Amniotic epithelial cell (primary cell): ENCODE measurements at places on chromosomes 5 and 9.

DNA sequence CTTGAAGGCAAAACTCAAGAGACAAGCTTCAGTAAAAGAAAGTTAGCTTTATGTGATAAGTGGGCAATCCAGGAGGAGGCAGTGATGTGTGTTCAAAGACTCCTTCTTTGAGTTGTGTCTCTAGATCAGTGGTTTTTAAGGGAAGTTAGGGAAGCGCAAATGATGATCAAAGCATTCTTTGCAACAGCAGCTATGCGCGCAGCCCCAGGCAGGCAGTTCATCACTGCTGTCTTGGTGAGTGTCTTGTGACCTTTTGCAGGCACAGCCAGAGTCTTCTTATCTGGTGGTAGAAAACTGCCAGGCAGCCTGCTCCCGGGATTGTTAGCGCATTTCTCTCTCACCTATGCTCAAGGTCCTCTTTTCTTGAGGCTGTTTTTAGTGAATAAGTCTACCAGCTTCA, 40.3 kb upstream of the CLK4 start:
- peak; percentile 12 for DNase-seq

DNA sequence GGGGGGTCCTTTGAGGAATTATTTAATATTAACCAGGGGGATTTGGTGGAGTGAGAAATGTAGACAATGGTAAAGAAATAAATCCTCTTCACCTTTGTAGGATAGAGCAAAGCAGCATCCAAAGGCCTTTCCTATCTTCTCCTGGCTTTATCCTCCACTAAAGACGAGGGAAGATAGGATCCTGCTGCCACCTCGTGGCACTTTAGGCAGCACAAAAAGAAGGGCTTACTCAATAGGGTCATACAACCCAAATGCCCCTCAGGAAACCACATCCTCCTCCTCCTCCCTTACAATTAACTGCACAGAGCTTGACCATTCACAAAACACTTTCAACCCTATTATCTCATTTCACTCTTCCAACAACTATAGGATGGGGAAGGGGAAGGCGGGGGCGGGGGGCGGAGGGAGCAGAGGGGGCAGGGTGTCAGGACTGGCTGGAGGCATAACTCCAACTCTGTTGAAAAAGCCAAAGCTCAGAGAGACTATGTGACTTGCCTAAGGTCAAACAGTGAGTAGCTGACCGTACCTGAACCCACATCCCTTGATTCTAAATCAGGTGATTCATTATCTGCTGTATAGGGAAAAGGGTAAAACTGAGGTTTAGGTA, 45.4 kb upstream of the MYOT start:
- peak; percentile 47 for DNase-seq

DNA sequence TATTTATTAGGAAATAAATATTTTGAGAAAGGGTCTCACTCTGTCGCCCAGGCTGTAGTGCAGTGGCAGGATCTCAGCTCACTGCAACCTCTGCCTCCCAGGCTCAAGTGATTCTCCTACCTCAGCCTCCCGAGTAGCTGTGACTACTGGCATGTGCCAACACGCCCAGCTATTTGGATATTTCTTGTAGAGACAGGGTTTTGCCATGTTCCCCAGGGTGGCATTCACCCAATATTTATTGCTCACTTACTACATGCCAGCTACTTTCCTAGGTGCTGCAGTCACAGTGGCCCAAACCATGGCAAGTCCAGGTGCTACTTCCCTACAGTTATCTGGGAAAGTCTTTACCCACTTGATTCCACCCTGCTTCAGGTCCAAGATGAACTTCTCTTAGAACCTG, 8.3 kb upstream of the MED7 start:
- DNase-seq: no peak

DNA sequence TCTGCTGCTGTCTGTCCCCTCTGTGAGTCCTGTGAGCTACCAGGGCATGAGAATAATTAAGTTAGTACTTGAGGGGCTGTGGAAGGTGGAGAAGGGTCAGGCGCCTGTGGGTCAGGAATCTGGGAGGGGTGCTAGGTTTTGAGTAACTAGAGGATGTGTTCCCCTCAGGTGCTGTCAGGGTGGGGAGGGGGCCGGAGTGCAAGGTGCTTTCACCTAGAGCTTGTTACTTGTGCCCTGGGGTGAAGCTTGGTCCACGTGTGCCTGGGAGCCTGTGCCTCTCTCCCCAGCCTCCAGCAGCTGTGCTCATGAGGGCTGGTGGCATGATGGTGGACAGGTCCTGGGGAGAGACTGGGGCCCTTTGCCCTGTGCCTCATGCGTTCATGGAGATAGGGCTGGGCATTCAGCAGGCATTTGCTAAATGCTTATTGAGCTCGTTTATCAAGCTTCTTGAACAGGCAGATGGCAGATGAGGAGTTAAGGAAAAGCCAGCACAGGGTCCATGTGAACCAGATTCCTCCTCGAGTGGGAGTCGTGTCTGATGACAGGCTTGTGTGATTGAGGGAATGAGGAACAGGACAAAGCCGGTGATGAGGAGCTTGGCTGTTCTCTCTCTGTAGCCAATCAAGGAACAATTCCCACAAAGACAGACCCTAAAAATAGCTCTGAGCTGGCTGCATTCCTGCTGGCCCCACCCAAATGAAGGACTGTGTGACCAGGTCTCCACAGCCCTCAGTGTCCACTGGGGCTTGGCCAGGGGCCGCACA, 40.9 kb downstream of the CACNA1B start:
- no peak for DNase-seq

DNA sequence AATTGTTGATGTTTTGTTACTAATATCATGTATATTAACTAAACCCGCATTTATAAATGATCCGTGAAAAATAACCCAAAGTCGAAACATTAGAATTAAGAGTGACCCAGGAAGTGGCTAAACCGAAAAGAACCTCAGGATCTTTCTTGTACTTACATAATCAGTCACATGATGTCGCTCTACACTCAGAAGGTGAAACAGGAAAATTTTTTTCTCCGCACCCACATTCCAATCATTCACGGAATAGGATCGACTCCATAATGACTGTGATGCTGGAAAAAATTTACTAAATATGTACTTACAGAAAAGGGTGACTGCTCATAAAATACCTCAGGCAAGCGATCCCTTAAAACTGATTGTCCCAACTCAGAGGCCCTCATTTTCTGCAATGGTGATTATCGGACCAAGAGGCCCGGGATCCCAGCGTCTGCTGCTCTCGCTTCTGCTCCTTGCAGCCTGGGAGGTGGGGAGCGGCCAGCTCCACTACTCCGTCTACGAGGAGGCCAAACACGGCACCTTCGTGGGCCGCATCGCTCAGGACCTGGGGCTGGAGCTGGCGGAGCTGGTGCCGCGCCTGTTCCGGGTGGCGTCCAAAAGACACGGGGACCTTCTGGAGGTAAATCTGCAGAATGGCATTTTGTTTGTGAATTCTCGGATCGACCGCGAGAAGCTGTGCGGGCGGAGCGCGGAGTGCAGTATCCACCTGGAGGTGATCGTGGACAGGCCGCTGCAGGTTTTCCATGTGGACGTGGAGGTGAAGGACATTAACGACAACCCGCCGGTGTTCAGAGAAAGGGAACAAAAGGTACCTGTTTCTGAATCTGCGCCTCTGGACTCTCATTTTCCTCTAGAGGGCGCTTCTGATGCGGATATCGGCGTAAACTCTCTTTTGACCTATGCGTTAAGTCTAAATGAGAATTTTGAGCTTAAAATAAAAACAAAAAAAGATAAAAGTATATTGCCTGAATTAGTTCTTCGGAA, at the start of gene PCDHA12:
PCDHA12 (plus strand) TSS at position 224 of the 981 bp plus-strand sequence; CDS start at position 389, 165 bp downstream.
- DNase-seq: no peak

DNA sequence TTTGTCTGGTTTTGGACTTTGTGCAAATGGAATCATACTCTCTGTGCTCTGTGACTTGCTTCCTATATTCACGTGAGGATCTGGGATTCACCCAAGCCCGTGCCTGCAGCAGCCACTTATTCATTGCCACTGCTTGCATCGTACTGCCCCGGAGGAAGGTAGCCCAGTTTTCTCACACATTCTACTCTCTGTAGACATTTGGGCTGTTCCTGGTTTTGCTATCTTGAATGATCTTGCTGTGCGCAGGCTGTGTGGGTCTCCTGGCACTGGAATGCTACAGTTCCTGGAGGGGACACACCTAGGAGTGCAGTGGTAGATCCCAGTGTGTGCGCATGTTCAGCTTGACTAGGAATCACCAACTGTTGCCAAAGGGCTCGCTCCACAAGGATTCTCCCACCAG, 99.2 kb upstream of the BOD1 start:
- no peak for DNase-seq

DNA sequence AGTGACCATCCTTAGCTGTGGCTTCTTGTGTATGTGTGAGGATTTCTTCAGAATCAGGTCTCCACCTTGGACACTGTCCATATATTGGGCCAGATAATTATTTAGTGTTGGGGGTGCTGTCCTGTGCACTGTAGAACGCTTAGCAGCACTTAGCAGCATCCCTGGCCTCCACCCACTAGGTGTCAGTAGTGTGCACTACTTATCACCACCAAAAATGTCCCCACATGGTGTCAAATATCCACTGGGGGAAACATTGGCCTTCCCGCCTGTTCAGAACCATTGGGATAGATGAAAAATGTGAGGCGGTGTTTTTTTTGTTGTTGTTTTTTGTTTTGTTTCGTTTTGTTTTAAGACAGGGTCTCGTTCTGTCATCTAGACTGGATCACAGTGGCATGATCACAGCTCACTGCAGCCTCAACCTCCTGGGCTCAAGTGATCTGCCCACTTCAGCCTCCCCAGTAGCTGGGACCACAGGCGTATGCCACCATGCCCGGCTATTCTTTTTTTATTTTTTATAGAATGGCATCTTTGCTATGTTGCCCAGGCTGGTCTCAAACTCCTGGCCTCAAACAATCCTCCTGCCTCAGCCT, 67.7 kb downstream of the TENT4A start:
- DNase-seq: no peak

GRCh38 chr9:126698756-126699155, 85.0 kb downstream of the LMX1B start:
- no peak for DNase-seq

DNA sequence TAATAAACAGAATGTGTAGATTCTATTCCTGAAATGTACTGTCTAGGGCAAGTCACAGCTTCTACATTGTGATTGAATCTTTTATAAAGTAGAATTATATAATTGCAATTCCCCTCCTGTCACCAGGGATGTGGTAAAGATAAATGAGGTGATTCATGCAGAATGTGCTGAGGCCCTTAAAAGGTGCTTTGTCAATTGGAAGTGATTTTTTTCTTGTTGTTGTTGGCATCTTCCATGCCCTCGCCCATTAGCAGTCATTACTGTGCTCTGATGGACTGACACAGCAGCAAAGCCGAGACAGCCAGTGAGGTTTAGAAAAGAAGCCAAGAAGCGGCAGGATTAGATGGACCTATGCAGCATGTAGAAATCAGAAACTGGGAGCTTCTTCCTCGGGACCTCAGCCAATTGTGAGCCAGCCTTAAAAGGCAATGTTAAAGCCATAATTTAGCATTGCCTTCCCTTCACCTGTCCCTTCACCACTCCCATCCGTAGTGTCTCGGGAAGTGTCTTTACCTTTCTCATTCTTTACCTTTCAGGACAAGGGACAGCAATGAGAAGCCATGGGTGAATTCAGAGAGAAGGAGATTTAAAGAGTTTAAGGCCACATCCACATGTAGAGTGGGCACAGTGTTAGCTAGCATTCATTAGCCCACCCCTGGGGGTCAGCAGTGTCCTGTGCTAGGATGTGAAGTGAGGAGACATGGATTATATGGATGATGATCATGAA, 257.8 kb downstream of the PLK2 start:
- DNase-seq: no peak

DNA sequence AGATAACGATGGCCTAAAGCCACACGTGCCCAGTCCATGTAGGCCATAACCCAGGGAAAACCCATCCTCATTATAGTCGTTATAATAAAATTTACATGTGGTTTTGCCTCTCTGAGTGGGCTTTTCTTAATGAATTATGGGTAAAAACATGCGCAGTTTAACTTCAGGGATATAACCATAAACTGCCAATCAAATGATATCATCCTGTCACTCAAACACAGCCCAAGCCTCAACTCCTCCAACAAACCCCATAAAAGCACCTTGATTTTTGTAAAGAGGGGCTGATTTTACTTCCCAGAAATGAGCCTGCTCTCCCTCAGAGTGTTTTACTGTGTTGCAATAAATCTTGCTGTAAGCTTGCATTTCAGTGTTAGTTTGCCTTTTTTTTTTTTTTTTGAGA, 15.8 kb upstream of the SETX start:
- DNase-seq: no peak
